ENCODE measurements at places on chromosomes 2 and 18.

- no peak for DNase-seq
- H3K4me3 ChIP-seq, result no peak overlapping the region
- no peaks in the 10 kb centered on the region for H3K27me3 ChIP-seq
- H3K36me3 ChIP-seq, result no peaks in the 10 kb centered on the region
- H3K27ac ChIP-seq, result no peak overlapping the region
These were observed 32.9 kb downstream of the HS1BP3 start for GRCh38 chr2:20617892-20618467.

- no peak for DNase-seq
- no peak overlapping the region for H3K4me3 ChIP-seq
- H3K27me3 ChIP-seq, result no peaks in the 10 kb centered on the region
- H3K27ac ChIP-seq, result peak overlapping the region; percentile 49
These were observed 206.0 kb downstream of the NCK2 start for GRCh38 chr2:105950521-105951383.

DNA sequence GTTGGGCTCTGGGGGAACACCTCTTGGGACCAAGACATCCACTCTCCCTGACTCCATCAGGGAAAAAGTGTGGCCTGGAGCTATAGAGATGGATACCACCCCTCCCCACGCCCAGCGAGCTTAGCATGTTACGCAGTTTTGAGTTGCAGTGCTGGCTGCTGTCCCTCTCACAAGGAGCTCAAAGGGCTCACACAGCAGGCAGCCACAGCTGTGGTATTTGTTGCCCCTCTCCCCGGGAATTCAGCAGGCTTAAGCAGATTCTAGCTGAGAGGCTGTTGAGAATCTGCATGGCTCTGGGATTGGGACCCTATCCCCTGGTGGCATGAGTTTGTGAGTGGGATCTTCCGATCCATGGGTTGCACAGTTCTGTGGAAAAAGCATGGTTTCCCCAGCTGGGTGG is 673.1 kb upstream of the FSHR start:
- H3K4me3 ChIP-seq, result no peak overlapping the region
- no peaks in the 10 kb centered on the region for H3K27me3 ChIP-seq
- no peaks in the 10 kb centered on the region for H3K4me1 ChIP-seq
- DNase-seq, result no peak

DNA sequence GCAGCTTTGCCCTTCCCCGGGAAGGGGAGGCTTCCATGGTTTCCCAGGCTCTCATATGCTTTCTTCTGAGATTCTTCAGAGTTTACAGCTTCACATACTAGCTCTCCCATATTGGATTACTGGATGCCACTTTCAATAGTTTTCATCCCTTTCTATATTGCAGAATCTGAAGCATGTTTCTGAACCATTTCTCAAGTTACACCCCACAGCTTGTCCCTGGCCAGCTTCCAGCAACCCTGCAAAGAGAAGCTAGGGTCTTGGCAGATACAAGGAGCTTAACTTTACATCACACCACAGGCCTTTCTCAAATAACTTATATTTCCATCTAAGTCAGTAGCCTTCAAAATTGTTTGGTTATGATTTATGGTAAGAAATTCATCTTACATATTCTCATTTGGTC is 39.6 kb downstream of the LHCGR start:
- H3K4me1 ChIP-seq, result no peaks in the 10 kb centered on the region
- no peak for DNase-seq
- no peak overlapping the region for H3K27ac ChIP-seq
- H3K36me3 ChIP-seq, result no peaks in the 10 kb centered on the region

DNA sequence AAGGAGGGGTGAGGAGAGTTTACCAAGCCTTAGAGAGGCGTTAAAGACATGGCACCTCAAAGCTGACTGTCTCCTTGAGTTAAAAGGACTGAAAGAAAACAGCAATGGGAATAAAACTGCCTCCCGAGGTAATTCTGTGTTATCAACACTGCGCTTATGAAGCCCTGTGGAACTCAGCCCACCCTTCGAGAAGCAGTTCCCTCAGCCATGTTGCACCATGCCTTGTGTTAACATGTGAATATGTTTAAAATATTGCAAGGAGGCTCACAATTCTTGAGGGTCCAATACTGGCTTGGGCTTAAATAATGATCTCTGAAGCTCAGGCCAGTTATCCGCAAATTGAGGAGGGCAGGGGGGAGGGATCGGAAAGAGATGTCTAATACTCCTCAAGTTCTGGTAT is 14.7 kb downstream of the KLF7 start:
- H3K36me3 ChIP-seq, result peaks cover 3% of the 10 kb centered on the region
- no peak overlapping the region for H3K27ac ChIP-seq

DNA sequence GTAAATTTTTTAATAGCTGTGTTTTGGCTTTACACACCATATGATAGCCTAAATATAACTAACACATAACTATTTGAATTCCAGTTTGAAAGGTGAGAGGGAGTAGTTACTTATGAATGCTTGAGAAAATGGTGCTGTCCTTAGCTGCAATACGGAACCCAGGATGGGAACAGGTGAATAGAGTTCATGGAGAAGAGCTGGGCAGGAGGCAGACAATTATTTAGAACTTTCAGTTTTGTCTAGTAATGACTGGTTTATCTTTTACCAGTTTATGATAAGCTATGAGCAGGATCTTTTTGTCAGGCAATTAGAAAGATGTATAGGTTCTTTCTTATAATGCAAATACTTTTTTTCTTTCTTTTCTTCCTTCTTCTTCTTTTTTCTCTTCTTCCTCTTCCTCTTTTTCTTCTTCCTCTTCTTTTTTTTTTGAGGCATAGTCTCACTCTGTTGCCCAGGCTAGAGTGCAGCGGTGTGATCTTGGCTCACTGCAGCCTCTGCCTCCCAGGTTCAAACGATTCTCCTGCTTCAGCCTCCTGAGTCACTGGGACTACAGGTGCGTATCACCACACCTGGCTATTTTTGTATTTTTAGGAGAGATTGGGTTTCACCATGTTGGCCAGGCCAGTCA is 25.9 kb downstream of the UBR3 start:
- H3K27ac ChIP-seq, result no peak overlapping the region
- peaks cover 31% of the 10 kb centered on the region for H3K36me3 ChIP-seq
- H3K4me1 ChIP-seq, result peaks cover 18% of the 10 kb centered on the region
- no peaks in the 10 kb centered on the region for H3K27me3 ChIP-seq

- H3K27me3 ChIP-seq, result no peaks in the 10 kb centered on the region
- DNase-seq, result no peak
- no peaks in the 10 kb centered on the region for H3K4me1 ChIP-seq
- H3K27ac ChIP-seq, result no peak overlapping the region
- H3K4me3 ChIP-seq, result no peak overlapping the region
These were observed 303.8 kb upstream of the KLHL14 start for GRCh38 chr18:33076601-33077000.

- no peaks in the 10 kb centered on the region for H3K4me1 ChIP-seq
- DNase-seq, result no peak
- H3K4me3 ChIP-seq, result no peak overlapping the region
- H3K36me3 ChIP-seq, result no peaks in the 10 kb centered on the region
These were observed 239.3 kb downstream of the TWIST2 start for GRCh38 chr2:239087046-239087710.

DNA sequence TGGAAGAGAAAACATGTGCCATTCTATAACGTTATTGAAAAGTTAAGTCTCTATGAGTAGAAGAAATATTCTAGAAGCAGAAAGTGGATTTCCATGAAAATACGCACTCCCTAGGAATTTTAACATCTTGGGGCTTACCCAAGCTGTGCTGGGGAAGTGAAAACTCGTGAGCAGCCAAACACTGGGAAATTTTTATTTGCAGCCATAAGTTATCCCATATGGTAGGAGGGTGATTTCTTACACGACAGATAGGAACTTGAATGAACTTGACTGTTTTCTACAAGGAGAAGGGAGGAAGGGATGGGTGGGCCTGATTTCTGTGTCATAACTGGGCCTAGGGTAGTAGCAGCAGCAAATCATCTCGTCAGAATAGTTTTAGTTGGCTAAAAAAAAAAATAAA is 272.6 kb downstream of the ETAA1 start:
- no peaks in the 10 kb centered on the region for H3K4me1 ChIP-seq
- peaks cover 3% of the 10 kb centered on the region for H3K27me3 ChIP-seq
- no peak overlapping the region for H3K4me3 ChIP-seq

- no peak overlapping the region for H3K4me3 ChIP-seq
- H3K27me3 ChIP-seq, result peaks cover 10% of the 10 kb centered on the region
- no peaks in the 10 kb centered on the region for H3K4me1 ChIP-seq
- no peak for DNase-seq
- H3K36me3 ChIP-seq, result no peaks in the 10 kb centered on the region
These were observed 14.4 kb upstream of the CCL20 start for GRCh38 chr2:227799202-227799601.

GRCh38 chr2:8543060-8543382 is 138.8 kb upstream of the ID2 start:
- H3K4me1 ChIP-seq, result peaks cover 91% of the 10 kb centered on the region
- H3K36me3 ChIP-seq, result no peaks in the 10 kb centered on the region
- peak overlapping the region; percentile 48 for H3K4me3 ChIP-seq
- peak overlapping the region; percentile 96 for H3K27ac ChIP-seq
- H3K27me3 ChIP-seq, result peaks cover 7% of the 10 kb centered on the region
- DNase-seq, result peak; percentile 61

- no peaks in the 10 kb centered on the region for H3K36me3 ChIP-seq
- H3K27me3 ChIP-seq, result peaks cover 5% of the 10 kb centered on the region
- no peak overlapping the region for H3K4me3 ChIP-seq
These were observed 36.8 kb upstream of the PLEKHM3 start for GRCh38 chr2:208062113-208062512.

DNA sequence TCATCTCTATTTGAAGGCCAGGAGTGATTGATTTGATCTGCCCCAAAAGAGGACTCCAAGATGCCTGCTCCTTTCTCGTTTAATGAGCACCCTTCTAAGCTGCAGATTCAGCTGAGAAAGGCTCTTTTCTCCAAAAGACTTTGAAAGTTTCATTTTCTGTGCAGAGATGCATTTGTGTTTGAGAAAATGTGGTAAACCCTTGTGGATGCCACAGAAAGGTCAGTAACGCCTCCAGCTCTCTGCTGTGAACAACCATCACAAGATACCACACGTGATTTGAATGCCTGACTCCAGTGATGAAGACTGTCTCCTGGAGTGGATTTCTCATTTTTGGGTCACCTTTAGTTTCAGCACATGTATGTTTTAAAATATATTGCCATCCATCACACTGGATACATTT is 35.0 kb upstream of the CCDC85A start:
- H3K27ac ChIP-seq, result no peak overlapping the region
- H3K4me1 ChIP-seq, result no peaks in the 10 kb centered on the region
- H3K36me3 ChIP-seq, result no peaks in the 10 kb centered on the region
- peaks cover 1% of the 10 kb centered on the region for H3K27me3 ChIP-seq
- no peak overlapping the region for H3K4me3 ChIP-seq

DNA sequence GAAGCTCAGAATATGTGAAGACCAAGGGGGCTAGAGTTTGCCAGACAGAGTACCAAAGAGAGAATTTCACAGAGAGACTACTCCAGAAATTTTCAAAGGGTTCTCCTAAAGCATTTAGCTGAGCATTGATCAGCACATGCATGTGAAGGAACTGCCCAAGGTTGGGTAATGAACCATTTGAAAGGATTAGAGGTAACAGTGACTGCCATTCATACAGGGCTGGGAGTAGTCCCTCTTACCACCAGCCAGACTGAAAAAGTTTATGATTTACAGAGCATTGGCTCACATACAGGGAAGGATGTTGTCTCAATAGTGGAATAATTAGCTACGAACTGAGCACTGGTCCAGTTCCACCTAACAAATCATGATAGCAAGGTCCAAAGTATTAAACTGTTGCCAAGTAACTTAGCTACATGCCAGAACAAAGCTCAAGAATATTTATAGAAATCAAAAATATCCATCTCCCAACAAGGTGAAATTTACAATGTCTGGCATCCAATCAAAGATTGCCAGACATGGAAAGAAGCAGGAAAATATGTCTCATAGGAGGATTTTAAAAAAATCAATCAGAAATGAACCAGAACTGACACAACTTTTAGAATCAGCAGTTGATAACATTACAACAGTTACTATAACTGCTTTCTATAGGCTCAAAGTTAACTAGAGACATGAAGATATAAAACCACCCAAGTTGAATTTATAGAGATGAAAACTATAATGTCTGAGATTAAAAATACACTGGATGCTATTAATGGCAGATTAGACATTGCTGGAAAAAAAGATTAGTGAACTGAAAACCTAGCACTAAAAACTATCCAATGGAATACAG is 25.7 kb upstream of the RNF103 start:
- DNase-seq, result no peak
- H3K4me3 ChIP-seq, result no peak overlapping the region
- no peaks in the 10 kb centered on the region for H3K27me3 ChIP-seq
- H3K36me3 ChIP-seq, result peaks cover 4% of the 10 kb centered on the region

GRCh38 chr2:102236132-102236531 is 49.3 kb downstream of the IL1RL2 start:
- H3K4me3 ChIP-seq, result no peak overlapping the region
- no peak overlapping the region for H3K27ac ChIP-seq
- DNase-seq, result no peak
- peaks cover 65% of the 10 kb centered on the region for H3K4me1 ChIP-seq

DNA sequence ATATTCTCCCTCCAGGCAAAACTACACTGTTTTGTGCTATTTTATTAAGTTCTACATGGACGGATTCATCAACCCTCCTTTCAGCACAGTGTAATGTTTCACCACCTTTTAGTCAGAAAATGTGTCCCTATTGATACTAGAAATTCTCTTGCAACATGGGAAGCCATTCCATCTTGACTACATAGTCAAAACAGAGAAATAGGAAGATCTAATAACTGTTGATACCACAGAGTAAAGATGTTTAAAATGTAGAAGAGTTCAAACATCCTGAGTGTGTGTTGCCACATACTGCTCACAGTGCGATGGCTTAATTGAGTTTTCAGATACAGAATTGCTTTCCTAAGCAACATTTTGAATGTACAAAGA is 492.2 kb upstream of the RAB12 start:
- H3K4me1 ChIP-seq, result no peaks in the 10 kb centered on the region
- no peak overlapping the region for H3K27ac ChIP-seq
- no peak for DNase-seq
- H3K27me3 ChIP-seq, result no peaks in the 10 kb centered on the region
- H3K4me3 ChIP-seq, result no peak overlapping the region

- peaks cover 57% of the 10 kb centered on the region for H3K4me1 ChIP-seq
- H3K27ac ChIP-seq, result peak overlapping the region; percentile 93
- no peak for DNase-seq
These were observed 1.5 kb downstream of the ARPC2 start for GRCh38 chr2:218218268-218219185.

DNA sequence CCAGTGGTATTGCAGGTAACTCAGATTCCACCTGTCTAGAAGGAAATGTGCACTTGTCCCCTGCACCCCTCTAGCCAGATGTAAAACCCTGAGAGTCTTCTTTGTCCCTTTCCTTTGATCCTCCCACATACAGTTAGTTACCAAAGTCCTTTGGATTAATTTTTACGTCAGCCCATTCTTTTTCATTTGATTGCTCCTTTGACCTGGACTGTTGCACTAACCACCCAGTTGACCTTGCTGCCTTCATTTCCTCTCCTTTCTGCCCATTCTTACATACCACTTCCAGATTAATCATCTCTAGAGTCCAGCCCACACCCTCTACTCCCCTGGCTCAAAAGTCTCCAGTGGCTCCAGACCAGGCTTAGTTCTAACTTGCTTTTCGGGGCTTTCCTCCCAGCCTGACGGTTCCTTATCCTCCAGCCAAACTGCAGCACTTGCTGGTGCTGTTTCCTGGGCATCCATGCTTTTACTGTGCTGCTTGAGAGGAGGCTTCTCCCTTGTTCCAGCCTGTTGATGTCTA is 99.3 kb downstream of the SPTBN1 start:
- H3K27me3 ChIP-seq, result no peaks in the 10 kb centered on the region
- no peaks in the 10 kb centered on the region for H3K36me3 ChIP-seq
- peaks cover 28% of the 10 kb centered on the region for H3K4me1 ChIP-seq
- H3K4me3 ChIP-seq, result no peak overlapping the region
- no peak for DNase-seq

GRCh38 chr2:238459081-238459629 is 32.4 kb downstream of the ASB1 start:
- H3K27me3 ChIP-seq, result no peaks in the 10 kb centered on the region
- no peaks in the 10 kb centered on the region for H3K36me3 ChIP-seq
- no peak overlapping the region for H3K4me3 ChIP-seq
